MG63 (cell line): ENCODE measurements at places on chromosomes 1 and 21.

GRCh38 chr21:45116066-45116465 is 41.7 kb downstream of the ADARB1 start:
- no peak for DNase-seq

GRCh38 chr1:97986041-97987005 is 65.5 kb upstream of the DPYD start:
- no peak for DNase-seq

- DNase-seq = no peak
Observed at GRCh38 chr1:37175666-37176215, 141.4 kb upstream of the GRIK3 start.

GRCh38 chr1:80498673-80499072 is 1302.1 kb upstream of the ADGRL2 start:
- DNase-seq = no peak

DNA sequence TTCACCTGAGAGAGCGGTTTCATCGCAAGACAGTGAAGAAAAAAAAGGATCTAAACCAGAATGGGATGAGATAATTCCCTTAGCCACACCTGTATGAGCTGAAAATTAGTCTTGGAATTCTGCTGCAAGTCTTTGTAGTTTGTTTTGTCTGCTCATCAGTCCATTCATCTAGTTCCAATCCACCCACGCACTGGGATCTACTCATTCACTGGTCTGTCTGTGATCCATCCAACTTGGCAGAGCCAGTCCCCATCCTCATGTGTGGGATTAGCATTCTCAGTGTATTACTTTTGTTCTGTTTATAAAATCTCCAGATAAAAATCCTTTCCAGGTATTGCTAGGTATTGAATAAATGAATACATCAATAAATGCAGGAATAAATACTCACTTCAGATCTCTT is 266.5 kb upstream of the USP24 start:
- peak; percentile 66 for DNase-seq

- DNase-seq = no peak
Observed at GRCh38 chr1:42806171-42806570, 10.8 kb upstream of the ERMAP start.

DNA sequence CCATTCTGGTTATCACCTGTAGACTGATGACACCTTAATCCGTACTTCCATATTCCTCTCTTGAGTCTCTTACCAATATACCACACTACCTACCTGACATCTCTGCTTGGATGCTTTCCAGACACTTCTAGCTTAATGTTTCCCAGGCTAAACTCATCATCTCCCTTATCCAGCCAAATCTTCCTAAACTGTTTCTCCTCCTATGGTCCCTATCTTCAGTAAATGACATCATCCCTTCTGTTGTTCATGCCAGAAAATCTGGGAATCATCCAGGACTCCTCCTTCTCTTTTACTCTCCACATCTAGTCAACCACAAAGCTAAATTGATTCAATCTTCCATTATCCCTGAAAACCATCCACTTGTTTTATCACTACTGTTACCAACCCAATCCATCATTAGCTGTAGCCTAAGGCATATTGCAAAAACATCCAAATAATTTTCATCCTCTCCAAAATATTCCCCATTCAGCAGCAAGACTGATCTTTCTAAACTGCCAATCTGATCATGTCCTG is 464.1 kb upstream of the BEND5 start:
- no peak for DNase-seq

DNA sequence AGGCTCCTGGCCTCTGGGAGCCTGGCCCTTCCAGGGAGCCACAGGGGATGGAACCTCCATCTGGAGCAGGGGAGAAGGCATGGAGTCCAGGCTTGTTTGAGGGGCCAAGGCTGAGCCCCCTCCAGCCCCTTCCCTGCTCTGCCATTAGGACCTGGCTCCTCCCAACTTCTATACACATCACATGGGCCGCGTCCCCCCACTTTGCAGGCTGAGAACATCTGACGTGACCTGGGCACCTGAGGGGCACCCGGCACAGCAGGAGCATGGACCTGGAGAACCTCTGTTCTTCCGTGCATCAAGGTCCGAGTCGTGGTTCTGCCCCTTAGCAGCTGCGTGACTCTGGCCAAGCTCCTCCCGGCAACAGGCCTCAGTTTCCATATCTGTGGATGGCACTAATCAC is 3.9 kb upstream of the AIRE start:
- DNase-seq = no peak

DNA sequence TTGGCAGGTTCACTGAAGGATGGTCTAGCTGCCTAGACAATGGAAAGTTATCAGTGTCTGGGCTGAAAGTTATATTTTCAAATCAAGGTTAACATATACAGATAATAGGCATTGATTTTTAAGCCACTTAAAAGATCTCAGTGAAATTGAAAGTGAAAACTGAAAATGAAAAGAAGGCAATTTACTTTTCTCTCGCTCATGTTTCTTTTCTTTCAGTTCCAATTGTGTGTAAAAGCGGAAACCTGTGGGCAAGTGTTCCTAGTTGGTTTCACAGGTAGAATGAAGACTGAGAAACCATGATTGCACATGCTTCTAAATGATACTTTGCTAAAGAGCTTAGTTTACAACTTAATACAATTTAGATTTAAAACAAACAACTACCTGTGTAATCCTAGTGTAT is 383.7 kb downstream of the ZP4 start:
- no peak for DNase-seq

DNA sequence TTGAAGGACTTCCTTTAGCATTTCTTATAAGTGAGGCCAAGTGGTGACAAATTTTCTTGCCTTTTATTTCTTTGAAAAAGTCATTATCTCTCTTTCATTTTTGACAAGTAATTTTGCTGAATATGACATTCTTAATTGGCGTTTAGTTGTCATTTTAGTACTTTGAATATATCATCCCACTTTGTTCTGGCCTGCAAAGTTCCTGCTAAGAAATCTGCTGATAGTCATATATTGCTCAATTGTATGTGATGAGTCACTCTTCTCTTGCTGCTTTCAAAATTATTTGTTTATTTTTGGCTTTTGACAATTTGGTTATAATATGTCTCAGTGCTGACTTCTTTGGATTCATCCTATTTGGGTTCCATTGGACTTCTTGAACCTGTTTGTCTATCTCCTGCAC is 312.6 kb downstream of the DUSP10 start:
- no peak for DNase-seq

GRCh38 chr1:242189591-242189990 is 190.7 kb upstream of the MAP1LC3C start:
- DNase-seq = peak; percentile 28
